ENCODE measurements at places on chromosomes 2 and 18. TPM values are rescaled to one million over a fixed set of nuclear protein-coding genes. Genes with fewer than 3 reads are reported as not detected.

The DCDC2C gene
- not detected for total RNA-seq

The GORASP2 gene
- total RNA-seq = 105 TPM

The ERICH2 gene
- not detected for total RNA-seq

The CAPN14 gene
- total RNA-seq = not detected

The ALKAL2 gene
- total RNA-seq = not detected

The STON1 gene
- total RNA-seq = 0.38 TPM

The BCL2 gene
- 0.53 TPM for total RNA-seq

The ZSWIM2 gene
- not detected for total RNA-seq

The FEV gene
- not detected for total RNA-seq

The MRO gene
- 0.47 TPM for total RNA-seq

The CD207 gene
- total RNA-seq = not detected

The CCDC138 gene
- total RNA-seq = 7.9 TPM

The PLCD4 gene
- 0.29 TPM for total RNA-seq

The HAAO gene
- not detected for total RNA-seq

The TUBA4B gene
- total RNA-seq = not detected

The CYRIA gene
- 0.27 TPM for total RNA-seq

The SNED1 gene
- 0.79 TPM for total RNA-seq

The CDH20 gene
- total RNA-seq = not detected
